Cerebellar cortex (tissue), 1 donor: ENCODE measurements at places on chromosomes 7 and 10.

- DNase-seq = no peak
Observed at GRCh38 chr10:64089648-64090047, 568.4 kb downstream of the REEP3 start.

- no peak for DNase-seq
Observed at GRCh38 chr7:112946350-112946749, 140.3 kb downstream of the GPR85 start.

- no peak for DNase-seq
Observed at GRCh38 chr10:21712975-21713374, 178.9 kb downstream of the MLLT10 start.

GRCh38 chr7:129741743-129742213, 130.3 kb downstream of the NRF1 start:
- DNase-seq = peak; percentile 22

- peak; percentile 61 for DNase-seq
Observed at GRCh38 chr7:26508481-26508880, 216.8 kb downstream of the SNX10 start.

DNA sequence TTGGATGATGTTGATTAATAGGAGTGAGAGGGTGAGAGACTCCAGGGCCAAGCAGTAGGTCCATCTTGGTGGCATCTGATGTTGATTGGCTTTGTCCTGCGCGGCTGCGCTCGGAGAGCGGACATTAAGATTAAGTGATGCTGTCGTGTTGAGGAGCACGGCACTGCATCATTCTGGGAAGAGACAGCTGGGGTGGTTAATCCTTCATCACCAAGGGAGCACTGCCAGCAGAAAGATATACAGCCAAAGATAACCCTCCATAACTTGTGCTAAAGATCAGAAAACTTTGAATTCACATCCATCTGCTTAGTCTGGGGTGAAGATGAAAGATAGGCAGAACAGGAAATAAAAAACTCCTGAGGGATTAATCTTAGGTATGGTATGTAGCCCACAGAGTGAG, 208.3 kb downstream of the LRMDA start:
- DNase-seq = no peak

- no peak for DNase-seq
Observed at GRCh38 chr10:92972066-92972870, 88.3 kb upstream of the CYP26C1 start.

DNA sequence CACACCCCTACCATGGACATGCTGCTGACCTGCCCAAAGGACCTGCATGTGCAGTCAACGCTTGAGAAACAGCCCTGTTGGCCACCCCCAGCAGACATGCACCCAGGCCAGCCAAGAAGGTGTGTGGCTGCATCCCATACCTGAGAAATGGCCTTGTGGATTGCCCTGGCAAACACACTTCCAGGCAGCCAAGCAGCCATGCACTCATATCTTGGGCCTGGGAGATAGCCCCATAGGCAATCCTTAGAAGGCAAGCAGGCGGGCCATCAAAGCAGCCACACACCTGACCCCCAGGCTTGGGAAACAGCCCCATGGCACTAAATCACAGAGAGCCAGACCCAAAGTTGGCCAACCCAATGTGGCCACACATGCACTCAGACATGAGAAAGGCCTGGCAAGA, 4.9 kb upstream of the AKR1B1 start:
- DNase-seq = no peak

GRCh38 chr7:37493810-37494209, 45.1 kb upstream of the ELMO1 start:
- DNase-seq = no peak
